AG20443 (cell line): ENCODE measurements at places on chromosomes 5 and 9.

- peak; percentile 40 for DNase-seq
These were observed 37.5 kb downstream of the ZNF618 start for GRCh38 chr9:113913426-113914195.

DNA sequence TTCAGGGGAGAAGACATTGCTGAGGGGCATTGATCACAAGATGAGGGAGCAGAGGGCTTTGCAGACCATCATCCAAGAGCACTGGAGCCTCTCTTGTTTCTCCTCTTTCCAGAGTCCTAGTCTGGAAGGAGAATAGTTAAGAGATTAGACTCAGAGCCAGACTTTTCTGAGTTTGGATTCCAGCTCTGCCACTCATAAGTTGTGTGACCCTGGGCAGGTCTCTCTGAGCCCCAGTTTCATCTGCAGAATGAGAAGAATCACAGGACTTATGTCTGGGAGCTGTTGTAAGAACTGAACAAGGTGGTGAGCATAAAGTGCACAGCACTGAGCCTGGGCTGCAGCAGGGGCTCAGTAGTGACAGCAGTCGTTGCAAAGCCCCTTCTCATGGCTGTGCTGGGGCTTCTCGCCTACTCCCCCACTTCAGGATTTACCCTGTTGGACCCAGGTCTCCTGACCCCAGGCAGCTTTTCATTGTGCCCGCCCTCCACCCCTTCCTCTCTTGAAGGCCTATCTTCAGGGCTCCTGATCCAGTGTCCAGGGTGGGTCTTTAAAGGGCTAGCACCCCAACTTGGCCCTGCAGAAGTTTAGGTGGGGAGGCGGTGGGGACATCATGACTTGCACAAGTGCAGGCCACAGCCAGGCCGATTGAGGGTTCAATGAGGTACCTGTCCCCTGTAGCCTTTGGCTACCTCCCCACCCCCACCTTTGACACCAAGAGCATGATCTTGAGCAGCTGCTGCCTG, 1.5 kb downstream of the SYNPO start:
- no peak for DNase-seq

DNA sequence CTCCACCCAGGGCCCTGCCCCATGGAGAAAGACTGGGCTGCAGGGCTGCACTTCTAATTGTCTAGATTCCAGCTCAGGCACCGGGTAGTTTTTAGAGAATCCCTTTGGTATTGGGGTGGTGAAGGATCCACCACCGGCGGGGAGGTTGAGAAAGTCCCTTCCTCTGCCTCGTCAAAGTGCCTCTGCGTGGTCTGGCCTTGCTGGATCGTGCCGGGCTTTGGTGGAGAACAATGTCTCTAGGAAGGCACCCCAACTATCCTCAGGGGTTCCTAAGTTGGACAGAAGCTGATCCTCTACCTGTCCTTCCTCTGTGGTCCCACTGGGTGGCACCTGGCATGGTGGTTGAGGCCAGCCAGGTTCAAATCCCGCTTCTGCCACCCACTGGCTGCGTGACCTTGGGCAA, 7.3 kb upstream of the AMBP start:
- no peak for DNase-seq

DNA sequence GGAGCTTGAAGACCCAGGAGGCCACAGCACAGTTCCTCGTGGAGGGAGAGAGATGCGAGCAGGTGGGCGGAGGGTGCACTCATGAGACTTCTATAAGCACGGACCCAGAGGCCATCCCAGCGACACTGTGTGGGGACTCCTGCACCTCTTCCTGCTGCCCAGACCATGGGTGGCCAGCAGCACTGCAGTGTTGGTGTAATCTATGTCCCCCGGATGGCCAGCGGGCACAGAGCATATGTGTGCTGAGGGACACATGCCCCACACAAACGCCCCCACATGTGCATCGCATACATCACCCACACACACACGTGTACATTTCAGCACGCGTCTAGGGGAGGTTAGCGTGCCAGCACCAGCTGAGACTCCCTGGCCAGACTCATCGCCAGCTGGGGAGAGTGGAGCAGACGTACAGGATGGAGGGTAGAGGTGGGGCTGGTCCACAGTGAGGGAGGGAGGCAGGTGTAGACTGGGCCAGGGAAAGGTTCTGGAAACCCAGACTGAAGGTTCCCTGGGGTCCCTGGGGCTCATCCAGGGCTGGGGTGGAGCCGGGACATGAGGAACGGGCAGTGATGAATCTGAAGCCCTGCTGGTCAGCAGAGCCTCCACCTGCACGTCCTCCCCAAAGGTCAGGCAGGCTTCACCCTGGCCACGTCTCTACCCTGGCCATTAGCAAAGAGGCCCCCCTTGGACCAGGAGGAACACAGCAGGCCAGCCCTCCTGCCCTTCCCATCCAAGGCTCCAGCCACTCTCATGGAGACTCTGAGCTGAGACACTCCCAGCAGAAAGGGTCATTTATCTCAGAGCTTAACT, 27.6 kb downstream of the ADAMTS2 start:
- no peak for DNase-seq

GRCh38 chr5:63050916-63051315, 472.3 kb downstream of the LRRC70 start:
- no peak for DNase-seq

GRCh38 chr5:142242272-142242671, 82.5 kb downstream of the SPRY4 start:
- DNase-seq, result no peak

DNA sequence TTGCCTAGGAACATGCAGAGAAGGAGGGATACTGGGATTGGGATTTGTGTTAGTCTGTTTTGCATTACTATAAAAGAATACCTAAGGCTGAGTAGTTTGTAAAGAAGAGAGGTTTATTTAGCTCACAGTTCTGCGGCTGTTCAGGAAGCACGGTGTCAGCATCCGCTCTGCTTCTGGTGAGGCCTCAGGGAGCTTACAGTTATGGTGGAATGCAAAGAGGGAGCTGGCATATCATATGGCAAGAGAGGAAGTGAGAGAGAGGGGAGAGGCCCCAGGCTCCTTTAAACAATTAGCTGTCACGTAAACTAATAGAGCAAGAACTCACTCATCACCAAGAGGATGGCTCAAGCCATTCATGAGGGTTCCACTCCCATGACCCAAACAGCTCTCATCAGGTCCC, 27.0 kb downstream of the IL12B start:
- DNase-seq, result no peak

- no peak for DNase-seq
These were observed 81.7 kb downstream of the MUSK start for GRCh38 chr9:110750272-110750671.

DNA sequence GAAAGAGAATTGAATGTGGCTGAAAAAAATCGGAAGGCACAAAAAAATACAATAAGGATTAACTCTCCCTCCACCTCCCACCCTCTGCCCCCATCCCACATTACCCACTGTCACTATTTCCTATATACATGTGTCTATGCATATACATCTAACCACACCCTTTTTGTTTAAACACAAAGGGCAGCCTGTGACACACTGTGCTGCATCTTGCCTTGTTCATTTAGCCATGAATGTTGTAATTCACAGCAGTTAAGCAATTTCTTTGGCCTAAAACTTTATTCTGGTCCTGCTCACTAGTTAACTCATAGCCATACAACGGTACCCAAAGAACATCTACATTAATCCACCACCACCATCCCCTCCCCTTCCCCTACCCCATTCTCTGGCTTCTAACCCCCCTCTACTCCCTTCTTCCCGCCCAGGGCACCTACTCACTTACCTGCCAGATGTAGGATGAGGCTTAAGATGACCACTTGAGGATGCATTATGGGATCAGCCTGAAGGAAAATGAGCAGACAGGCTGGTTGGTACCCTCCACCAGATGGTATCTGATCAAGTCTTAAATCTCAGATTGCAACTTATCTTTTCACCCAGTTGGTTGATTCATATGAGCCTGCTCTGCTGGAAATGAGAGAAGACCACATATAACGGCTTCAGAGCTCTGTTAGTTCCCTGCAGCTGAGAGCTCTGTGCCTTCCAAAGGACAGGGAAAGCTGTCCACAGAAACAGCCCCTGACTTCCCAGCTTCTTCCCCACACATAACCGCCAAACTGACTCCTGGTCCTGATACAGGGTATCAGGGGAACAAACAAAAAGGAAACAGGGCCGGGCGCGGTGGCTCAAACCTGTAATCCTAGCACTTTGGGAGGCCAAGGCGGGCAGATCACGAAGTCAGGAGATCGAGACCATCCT, 1.2 kb downstream of the HAVCR1 start:
- DNase-seq, result no peak

DNA sequence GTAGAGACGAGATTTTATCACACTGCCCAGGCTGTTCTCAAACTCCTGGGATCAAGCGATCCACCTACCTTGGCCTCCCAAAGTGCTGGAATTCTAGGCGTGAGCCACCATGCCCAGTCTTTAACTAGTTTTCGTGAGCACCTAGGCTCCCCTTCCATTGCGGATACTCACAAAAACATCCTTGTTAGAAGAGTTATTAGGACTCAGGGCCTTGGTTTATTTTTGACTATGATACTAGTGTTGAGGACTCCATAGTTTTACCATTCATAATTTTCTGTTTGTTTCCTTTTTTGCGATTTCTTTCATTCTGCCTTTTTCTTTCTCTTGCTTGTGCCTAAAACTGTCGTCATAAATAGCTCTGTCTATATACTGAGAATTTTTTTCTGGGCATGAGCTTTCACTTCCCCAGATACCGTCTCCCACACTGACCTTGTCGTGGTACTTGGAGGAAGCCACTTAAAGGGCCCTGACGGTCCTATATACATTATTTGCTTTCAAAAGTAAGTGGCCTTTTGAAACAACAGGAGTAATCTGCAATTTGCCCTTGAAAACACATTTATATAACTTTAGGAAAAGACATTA, 5.2 kb downstream of the F2R start:
- no peak for DNase-seq
